ENCODE measurements at places on chromosomes 5 and 9.

DNA sequence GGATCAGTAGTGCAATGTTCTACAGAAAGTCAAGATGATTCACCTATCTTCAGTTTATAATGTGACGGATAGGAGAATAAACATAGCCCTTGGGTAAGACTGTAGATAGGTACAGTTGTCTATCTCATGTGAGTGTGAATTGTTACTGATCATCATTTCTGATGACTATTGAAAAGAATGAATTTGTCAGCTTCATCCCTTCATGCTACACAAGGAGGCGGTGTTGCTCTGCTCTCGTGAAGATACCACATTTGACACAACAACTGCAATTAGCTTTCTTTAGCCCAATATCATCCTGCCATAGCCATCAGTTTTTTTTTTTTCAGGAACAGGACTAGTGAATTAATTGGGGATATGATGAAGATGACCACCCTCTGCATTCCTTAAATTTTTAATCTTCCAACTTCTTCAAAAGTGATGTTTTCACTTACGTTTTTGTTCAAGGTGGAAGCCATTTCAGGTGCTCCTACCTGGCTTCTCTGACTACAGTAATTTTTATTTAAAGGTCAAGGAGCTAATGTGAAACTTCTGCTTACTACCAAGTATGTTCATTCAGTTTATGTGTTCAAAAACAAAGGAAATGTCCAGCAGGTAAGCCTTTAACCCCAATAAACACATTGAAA, 152.9 kb upstream of the MOCS2 start:
- DNase-seq, result no peak

DNA sequence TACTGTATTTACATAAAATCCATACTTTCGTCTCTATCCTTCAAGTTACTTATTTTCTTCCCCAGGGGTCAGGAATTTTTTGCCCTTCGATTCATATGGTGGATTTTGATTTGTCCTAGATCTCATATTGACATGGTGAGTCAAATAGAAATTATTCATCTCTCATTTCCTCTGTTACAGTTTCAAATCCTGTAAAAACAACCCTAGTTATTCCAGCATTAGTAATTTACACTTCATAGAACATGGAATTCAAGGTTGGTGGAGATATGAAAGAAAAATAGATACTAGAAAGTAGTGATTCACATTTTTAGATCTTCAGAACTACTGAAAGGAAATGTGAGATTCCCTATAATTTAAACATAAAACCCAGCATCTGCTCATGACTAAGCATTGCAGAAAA, 1331.0 kb upstream of the CDH9 start:
- no peak for DNase-seq

GRCh38 chr5:64210866-64211265, 45.2 kb downstream of the RNF180 start:
- DNase-seq, result no peak

- no peak for DNase-seq
These were observed 1.2 kb downstream of the RPS14 start for GRCh38 chr5:150448334-150448733.

DNA sequence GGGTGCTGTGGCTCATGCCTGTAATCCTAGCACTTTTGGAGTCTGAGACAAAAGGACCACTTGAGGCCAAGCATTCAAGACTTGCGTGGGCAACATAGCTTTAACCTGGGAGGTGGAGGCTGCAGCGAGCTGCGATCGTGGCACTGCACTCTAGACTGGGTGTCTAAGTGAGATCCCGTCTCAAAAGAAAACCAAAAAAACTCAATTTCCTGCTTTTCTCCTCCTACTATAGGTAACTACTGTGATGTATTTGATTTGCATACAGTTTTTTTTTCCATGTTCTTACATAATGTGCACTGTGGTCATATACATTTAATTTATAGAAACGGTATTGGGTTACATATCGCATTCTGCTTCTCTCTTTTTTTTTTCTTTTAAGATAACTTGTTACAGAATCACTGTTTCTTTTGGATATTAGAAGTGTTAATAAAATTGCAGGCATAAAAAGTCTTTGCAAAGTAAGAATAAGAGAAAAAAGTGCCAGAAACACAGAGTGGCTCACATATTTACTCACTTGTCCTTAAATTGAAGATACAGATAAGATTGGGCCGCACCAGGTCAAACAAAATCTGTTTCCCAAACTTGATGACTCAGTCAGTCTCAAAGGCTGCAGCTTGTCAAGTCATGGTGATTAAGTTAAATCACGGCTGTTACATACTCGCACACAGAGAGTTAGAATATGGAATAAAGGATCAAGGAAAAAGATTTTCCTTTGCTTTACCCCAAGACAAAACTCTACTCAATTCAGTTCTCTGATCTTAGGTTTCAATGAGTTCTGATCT, 2.0 kb upstream of the PTGR1 start:
- no peak for DNase-seq

Measured in neuronal stem cell (in vitro differentiated cells).